Heart right ventricle (tissue), 16 donors: ENCODE measurements at places on chromosomes 12 and 14. TPM values are rescaled to one million over a fixed set of nuclear protein-coding genes. Genes with fewer than 3 reads are reported as not detected.

- DNase-seq: no peak
Measured at GRCh38 chr14:71466946-71467345, 465.3 kb upstream of the RGS6 start.

DNA sequence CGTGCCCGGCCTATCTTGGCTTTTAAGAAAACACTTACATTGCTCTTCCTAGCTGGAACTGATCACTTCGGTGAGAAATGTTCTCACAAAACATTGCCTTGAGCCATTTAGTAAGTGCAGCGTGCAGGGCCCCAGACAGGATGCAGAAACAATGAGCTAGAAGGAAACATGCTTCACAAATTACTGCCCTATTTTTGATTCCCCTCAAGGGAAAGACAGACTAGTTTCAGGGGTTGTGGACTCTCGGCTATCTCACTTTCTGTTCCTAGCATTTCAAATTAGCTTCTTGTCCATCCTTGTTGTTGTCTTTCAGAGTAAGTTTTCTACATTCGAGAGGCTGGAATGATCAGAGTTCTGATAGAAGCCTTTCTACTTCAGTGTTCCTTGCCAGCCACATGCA lies 21.6 kb downstream of the TGFB3 start:
- DNase-seq: no peak

DNA sequence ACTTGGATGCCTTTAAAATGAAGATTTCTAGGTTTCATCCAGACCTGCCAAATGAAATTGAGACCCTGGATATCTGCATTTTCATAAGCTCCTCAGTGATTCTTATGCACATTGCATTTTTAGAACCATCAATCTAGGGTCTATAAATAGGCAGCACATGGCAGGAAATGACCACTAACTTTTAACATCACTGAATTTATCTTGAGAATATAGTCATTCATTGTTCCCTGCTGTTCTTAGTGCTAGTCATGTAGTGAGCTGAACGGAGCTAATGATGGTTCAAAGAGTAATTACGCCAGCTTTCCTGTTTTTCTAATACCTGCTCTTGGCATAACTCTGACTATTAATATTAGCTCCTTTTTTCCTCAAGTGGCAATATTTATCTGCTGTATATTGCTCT lies 91.6 kb downstream of the TPH2 start:
- DNase-seq: no peak

DNA sequence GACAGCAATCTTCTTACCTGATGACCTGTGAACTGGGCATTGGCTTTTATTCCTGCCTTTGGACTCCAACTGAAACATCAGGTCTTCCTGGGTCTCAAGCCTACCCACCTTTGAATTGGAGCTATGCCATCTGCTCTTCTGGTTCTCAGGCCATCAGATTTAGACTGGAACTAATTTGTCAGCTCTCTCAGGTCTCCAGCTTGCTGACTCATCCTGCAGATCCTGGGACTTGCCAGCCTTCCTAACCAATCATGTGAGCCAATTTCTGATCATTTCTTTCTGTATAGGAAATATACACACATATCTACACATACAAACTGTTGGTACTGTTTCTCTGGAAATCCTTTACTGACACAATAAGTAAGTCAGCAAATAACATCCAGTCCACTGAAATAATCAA lies 65.3 kb upstream of the TSPAN8 start:
- no peak for DNase-seq

- no peak for DNase-seq
Measured at GRCh38 chr12:96049101-96049500, 13.7 kb upstream of the LTA4H start.

GRCh38 chr12:99130808-99131553 lies 485.9 kb downstream of the APAF1 start:
- DNase-seq: no peak

GRCh38 chr12:64098709-64099354 lies 123.3 kb downstream of the KICS2 start:
- no peak for DNase-seq

- no peak for DNase-seq
Measured at GRCh38 chr14:59022144-59022543, 166.3 kb upstream of the DAAM1 start.

GRCh38 chr14:100618763-100619320 lies 31.6 kb upstream of the BEGAIN start:
- no peak for DNase-seq

DNA sequence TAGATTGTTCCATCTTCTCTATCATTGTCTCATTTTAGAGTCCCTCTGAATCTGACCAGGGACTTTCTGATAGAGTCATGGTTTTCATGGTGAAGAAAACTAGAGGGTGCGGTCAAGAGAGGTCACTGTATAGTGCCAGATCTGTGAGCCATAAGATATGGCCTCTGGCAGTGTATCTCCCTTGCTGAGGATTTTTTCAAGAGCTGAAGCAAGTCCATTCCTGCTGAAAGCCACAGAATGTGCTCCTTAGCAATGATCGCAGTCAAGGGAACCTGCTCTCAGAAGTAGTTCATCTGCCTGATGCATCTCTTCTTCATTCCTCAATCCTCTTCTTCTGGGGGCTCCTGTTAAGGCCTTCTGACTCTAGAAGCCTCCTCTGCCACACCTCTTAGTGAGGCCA lies 405.2 kb downstream of the EGLN3 start:
- DNase-seq: no peak

DNA sequence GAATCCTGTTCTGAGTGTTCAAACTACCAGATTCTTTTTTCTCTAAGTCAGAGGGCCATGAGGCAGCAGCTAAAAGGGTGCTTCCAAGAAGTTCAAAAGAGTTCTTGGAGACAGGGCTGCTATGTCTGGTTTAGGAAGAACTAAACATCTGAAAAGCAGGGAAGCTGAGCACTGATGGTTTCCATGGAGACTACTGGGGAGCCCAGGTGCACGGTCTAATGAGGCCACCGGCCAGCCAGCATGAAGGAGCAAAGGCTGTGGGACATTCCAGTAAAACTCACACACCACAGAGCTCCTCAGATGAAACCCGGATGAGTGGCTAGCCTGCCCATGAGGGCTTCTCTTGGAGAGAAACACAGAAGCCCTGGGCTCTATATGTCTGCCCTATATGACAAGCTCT lies 97.3 kb downstream of the KCNK10 start:
- DNase-seq: no peak

- no peak for DNase-seq
Measured at GRCh38 chr12:71828813-71829212, 10.7 kb upstream of the TBC1D15 start.

GRCh38 chr14:21120686-21121085 lies 19.8 kb downstream of the TMEM253 start:
- no peak for DNase-seq

GRCh38 chr14:65261946-65262345 lies 150.6 kb upstream of the FUT8 start:
- no peak for DNase-seq

GRCh38 chr12:113346353-113346752 lies 11.4 kb upstream of the SLC8B1 start:
- no peak for DNase-seq

- no peak for DNase-seq
Measured at GRCh38 chr12:3089588-3089987, 12.4 kb downstream of the TSPAN9 start.

GRCh38 chr14:101325319-101325718 lies 236.0 kb upstream of the DIO3 start:
- no peak for DNase-seq

GRCh38 chr14:69004731-69005431 lies 25.8 kb upstream of the ACTN1 start:
- DNase-seq: no peak

DNA sequence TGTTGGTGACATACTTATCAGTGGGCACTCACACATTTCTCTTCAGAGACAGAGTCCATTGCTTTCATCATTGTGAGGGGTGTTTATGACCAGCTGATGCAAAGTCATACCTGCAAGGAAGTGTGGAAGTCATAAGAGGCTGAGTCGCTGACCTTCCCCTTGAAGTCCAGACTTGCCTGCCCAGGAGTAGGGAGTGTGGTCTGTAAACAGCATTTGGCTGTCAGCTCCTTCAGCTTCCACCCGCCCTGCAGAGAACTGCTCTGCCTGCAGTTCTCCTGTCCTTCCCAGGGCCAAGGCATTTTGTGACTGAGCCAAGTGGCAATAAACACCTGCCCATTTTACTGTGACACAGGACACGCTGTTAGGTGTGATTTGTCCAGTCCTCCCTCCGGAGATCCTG lies 801.3 kb downstream of the BCL11B start:
- DNase-seq: no peak

- no peak for DNase-seq
Measured at GRCh38 chr14:29529418-29529817, 398.2 kb downstream of the PRKD1 start.

DNA sequence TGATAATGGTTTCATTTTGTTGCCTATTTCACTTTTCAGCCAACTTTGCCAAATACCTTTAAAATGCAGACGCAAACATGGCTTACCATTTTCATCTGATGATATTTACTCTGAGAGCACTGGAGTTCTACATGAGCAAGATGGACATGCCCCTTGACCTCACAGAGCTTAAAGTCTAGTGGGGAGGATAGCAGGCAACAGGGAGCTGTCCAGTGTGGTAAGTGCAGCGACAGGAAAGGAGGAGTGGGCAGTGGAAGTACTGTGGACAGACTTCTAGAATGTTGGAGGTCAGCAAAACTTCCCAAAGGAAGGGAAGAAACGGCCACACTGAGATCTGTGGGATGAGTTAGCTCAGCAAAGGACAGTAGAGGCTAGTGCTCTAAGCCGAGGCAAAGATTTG lies 25.3 kb downstream of the LRIG3 start:
- DNase-seq: no peak

GRCh38 chr14:51430079-51430478 lies 190.0 kb downstream of the TMX1 start:
- no peak for DNase-seq

- no peak for DNase-seq
Measured at GRCh38 chr12:18250313-18250916, 10.9 kb upstream of the PIK3C2G start.

DNA sequence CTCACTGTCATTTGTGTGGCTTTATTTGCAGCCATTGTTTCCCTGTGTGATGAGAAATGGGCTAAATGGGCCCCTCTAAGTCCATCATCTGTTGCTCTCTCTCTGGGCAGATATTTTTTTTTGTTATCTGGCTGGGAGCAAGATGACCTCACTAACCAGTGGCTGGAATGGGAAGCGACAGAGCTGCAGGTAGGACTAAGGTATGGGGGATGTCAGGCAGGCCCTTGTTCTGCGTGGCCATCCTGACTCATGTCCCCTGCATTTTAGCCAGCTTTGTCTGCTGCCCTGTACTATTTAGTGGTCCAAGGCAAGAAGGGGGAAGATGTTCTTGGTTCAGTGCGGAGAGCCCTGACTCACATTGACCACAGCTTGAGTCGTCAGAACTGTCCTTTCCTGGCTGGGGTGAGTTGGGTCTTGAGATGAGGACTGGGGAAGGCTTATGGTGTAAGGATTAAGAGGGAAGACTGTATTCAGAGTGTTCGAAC lies 1.3 kb downstream of the MARS1 start:
- no peak for DNase-seq

DNA sequence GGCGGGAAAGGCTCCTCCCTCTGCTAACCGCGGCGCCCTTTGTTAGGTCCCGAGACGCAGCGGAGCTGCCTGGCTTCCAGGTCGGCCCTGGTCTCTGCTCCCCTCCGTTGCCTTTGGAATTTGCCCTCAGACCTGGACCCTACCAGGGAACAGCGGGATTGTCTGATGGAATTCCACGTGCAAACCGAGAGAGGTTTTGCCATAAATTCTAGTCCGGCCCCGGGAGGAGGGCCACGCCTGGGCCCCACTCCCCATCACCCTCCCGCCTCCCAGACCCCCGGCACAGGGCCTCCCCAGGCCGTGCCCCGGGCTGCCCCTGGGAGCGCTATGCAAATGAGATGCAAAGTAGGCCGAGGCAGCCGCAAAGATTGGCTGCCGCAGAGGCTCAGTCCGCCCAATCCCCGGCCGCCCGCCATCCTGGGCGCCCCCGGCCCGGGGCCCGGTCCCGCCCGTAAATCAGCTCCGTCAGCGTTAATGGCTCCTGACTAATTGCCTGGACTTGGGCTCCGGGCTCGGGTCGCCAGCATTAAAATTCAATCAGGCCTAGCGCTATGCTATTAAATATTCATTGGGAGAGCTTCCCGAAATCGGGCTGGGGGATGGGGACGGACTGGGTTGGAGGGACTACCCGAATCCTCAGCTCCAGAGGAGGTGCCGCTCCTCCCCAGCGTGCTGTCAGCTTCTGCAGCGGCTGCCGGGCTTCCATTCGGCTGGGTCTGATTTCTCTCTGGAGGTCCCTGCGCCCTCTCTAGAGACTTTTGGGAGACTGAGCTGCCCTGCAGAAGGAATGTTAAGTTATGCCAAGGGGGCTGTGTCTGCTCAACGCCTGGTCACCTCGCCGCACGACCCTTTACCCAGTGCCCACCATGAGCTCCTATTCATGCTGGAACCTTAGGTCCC lies 15.7 kb upstream of the FIGNL2 start:
- no peak for DNase-seq

GRCh38 chr14:105878554-105878953 lies 352.2 kb downstream of the TMEM121 start:
- no peak for DNase-seq

DNA sequence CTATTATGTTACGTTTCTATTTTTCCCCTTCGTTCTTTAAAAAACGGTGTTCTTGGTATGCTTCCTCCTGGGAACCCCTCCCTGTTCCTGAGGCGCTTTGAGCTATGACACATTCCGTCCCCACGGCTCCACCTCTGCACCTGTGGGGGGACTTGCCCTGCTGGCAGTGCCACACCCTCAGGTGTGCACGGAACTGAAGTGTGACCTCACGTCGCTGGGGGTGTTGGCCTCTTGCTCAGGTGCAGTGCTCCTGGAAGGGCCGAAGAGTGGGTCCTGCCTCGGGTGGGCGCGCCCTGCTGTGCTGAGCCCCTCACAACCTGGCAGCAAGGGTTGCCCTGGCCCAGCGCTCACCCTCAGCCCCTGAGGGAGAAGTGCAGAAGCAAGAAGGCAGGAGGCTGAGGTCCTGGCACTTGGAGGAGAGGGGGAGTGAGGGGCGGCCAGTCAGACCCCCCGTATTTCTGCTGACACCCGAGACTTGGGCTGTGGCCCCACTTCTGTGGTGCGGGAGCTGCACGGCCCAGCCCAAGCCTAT lies 4.9 kb downstream of the AMN start:
- DNase-seq: no peak

GRCh38 chr12:128857133-128857763 lies 4.0 kb downstream of the GLT1D1 start:
- DNase-seq: no peak

LDHB gene
- total RNA-seq: 1,857 TPM

LRRC43 gene
- 1.4 TPM for total RNA-seq

HRK gene
- 2.9 TPM for total RNA-seq

DUSP16 gene
- 10.9 TPM for total RNA-seq

CIDEB gene
- total RNA-seq: 3.4 TPM

MYF6 gene
- total RNA-seq: not detected

ARHGAP9 gene
- 4.7 TPM for total RNA-seq

BHLHE41 gene
- 41.1 TPM for total RNA-seq

CEBPE gene
- not detected for total RNA-seq

WNK1 gene
- total RNA-seq: 289 TPM

CCDC38 gene
- 0.24 TPM for total RNA-seq

CFAP73 gene
- total RNA-seq: not detected

MYBPC1 gene
- total RNA-seq: 2.5 TPM
